ENCODE measurements at places on chromosomes 12 and 14.

- DNase-seq = no peak
Observed at GRCh38 chr14:24576771-24577170, 721 bp upstream of the CTSG start.

- no peak for DNase-seq
Observed at GRCh38 chr14:50186107-50186506, 45.3 kb downstream of the SOS2 start.

DNA sequence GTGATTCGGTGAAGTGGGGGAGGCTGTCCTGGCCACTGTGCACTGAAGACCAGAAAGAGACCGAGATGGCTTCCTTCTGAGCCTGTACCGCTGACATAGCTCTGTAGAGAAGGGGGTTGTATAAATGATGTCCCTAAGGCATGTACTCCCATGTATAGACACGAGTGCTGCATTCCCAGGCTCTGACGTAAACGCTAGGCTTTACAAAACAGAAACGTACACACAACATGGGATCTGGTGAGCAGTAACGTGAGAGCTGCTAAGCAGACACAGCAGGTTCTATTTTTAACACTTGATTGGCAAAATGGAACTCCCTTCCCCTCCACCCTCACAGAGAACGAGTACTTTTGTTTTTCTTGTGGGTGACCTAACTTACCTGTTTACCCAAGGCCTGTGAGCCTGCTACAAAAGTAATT lies 35.9 kb downstream of the ACADS start:
- DNase-seq = no peak

DNA sequence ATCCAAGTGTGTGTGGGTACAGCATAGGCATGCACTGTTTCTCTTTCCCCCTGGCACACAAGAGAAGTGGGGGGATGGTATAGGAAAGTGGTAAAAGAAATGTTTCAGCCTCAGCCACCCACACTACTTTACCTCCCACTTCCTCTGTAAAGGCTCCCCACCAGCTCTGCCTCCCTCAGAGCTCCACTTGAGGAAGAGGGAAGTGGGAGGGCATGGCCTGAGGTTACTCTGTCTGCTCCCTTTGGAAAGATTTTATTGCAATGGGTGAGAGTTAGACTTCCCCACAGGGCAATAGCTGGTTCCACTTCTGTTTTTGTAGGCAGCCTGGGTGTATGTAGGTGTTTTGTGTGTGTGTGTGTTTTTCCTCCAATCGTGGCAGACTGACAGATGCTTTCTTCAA lies 145.3 kb downstream of the SSPN start:
- no peak for DNase-seq

DNA sequence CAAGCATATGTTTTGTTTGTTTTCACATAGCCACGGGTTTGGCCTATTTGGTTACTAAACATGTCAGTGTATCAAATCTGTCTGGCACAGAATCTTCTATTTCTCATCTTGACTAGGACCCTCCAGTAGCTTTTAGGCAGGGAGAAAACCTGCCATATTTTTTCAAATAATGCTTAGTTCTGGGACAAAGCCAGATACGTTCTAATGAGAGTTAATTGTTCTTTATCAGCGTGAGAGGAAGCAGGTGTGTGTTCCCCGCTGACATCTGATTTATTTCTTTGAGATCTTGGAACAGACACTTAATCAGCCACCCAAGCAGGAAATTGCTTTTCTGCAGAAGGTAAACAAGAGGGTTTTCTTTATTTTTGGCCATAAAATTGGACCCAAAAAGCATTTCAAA lies 54.8 kb downstream of the GOLGA5 start:
- no peak for DNase-seq

DNA sequence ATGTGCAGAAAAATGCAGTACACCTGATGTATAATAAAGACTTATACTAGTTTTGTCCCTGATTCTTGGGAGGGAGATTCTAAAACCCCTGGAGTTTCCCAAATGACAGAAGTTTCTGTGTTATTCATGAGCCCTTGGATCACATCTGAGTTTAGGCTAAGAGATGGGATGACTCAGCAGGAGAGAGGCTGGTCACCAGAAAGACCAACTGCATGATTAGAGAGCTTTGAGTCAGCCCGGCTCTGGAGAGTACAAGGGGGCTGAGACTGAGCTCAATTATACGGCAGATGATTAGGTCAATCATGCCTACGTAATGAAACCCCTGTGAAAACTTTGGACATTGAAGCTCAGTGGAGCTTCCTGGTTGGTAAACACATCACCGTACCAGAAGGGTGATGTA lies 174.2 kb downstream of the SSPN start:
- DNase-seq = no peak

- no peak for DNase-seq
Observed at GRCh38 chr14:78902010-78902623, 731.9 kb downstream of the NRXN3 start.

DNA sequence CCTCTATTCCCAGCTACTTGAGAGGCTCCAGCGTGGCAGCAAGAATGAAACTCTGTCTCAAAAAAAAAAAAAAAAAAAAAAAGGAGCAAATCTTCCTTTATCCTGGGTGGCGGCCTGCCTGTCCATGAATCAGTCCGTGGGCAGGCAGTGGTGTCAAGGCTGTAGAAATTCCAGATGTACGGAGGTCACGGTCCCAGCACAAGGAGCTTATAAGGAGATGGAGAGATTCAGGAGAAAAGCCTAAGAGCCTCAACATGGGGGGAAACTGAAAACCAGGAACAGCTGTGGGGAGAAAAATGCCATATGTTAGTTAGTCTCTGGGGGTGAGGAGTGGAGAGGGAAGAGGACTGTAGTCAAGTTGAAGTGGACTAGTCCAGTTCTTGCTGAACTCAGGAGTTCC lies 130.5 kb upstream of the CRY1 start:
- DNase-seq = no peak

DNA sequence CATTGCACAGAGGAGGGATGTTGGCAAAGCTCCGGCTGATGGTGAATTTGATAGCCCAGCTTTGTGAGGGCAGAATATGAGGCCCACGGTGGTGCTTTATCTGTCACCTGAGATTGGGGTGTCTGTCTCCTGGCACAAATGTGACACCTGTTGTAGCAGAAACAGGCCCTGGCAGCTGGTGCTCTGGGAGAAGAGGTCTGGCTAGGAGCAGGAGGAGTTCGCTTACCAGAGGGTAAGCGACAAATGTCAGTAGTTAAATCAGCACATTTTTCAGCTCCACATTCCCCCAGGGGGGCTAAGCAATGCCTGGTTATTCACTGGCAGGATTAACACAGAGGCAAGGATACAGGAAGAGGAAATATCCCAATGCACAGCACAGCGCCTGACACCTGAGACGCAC lies 71.1 kb downstream of the B4GALNT3 start:
- DNase-seq = no peak

DNA sequence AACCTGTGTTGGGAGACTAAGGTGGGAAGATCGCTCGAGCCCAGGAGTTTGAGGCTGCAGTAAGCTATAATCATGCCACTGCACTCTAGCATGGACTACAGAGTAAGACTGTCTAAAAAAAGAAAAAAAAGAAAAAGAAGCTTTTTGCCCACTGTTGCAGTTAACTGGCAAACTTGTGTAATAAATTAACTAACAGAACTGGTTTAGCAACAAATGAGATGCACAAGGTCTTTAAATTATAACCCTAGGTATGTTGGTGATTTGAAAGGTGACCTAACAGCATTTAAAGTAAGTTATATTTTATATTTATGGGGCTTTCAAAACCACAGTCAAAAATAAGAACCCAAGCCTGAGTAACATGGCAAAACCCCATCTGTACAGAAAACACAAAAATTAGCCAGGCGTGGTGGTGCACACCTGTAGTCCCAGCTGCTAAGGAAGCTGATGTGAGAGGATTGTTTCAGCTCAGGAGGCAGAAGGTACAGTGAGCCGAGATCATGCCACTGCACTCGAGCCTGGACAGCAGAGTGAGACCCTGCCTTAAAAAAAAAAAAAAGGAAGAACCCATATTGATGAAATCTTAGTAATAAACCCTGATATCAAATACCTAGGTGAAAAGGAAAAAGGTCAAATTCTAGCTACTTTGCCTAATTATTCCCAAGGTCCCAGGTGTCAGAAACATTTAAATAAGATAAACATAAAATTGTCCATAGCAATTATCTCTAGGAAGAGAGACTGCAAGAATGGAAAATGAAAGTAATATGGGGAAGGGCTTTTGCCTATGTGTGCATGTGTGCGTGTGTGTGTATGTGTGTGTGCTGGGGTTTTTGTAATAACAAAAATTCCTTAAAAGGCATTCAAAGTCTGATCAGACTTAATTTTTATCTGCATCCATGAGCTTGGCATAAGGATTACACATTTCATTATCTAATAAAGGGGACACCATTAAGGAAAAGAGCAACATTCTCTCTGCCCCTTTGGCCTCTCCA lies 15.4 kb downstream of the SYNE2 start:
- DNase-seq = no peak

- DNase-seq = no peak
Observed at GRCh38 chr12:88166179-88166578, 24.1 kb downstream of the TMTC3 start.

DNA sequence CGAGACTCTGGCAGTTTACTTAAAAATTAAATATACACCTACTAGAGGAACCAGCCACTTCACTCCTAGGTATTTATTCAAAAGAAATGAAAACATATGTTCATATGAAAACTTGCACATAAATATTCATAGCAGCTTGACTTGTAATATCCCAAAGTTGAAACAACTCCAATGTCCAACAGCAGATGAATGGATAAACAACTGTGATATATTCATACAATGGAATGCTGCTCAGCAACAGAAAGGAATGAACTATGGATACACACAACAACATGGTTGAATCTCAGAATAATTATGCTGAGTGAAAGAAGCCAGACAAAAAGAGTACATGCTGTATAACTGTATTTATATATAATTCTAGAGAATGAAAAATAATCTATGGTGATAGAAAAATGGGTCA lies 53.4 kb upstream of the DACT1 start:
- DNase-seq = no peak

- no peak for DNase-seq
Observed at GRCh38 chr14:96318836-96319235, 44.3 kb downstream of the ATG2B start.

GRCh38 chr12:38983117-38983571 lies 77.8 kb upstream of the CPNE8 start:
- DNase-seq = no peak

DNA sequence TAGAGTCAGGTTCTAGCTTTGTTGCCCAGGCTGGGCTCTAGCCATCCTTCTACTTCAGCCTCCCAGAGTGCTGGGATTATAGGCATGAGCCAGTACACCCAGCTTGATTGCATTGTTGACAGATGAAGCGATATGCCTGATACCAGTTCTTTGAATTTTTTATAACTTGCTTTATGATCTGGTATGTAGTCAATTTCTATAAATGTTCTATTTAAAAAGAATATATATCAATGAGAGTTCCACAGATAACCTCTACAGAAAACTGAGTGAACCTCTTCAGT lies 99.8 kb downstream of the DIP2B start:
- DNase-seq = no peak

- no peak for DNase-seq
Observed at GRCh38 chr14:83291714-83292113, 1758.1 kb upstream of the SEL1L start.

- no peak for DNase-seq
Observed at GRCh38 chr12:3105690-3106479, 28.7 kb downstream of the TSPAN9 start.

GRCh38 chr12:113591480-113591974 lies 119.9 kb upstream of the LHX5 start:
- no peak for DNase-seq

DNA sequence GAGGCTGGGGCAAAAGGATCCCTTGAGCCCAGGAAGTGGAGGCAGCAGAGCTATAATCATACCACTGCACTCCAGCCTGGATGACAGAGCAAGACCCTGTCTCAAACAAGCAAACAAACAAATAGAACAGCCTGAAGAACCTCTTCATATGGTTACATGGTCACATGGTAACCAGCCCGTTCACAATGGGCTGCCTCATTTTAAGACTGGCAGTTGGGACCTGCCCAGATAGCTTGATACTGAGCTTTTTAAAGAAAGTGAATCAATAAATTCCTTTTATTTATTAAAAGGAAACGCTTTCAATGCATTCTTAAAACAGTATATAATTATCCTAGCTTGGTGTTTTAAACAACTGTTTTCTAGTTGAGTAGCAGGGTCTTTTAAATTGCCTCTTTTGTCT lies 10.5 kb downstream of the MLXIP start:
- DNase-seq = no peak

- no peak for DNase-seq
Observed at GRCh38 chr12:52601671-52602070, 408 bp upstream of the KRT72 start.

DNA sequence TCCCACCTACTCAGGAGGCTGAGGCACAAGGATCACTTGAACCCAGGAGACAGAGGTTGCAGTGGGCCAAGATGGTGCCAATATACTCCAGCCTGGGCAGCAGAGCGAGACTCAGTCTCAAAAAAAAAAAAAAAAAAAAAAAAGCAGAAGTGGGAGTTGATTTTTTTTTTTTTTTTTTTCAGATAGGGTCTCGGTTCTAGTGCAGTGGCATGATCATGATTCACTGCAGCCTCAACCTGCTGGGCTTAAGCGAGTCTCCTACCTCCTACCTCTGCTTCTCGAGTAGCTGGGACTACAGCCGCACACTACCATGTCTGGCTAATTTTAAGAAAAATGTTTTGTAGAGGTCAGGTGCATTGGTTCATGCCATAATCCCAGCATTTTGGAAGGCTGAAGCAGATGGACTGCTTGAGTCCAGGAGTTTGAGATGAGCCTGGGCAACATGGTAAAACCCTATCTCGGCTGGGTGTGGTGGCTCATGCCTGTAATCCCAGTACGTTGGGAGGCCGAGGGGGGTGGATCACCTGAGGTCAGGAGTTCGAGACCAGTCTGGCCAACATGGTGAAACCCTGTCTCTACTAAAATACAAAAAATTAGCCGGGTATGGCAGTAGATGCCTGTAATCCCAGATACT lies 16.3 kb upstream of the HSP90AA1 start:
- no peak for DNase-seq

- DNase-seq = no peak
Observed at GRCh38 chr14:58002618-58003017, 136.7 kb upstream of the SLC35F4 start.

GRCh38 chr12:101671157-101671791 lies 26.2 kb upstream of the CHPT1 start:
- no peak for DNase-seq
